ENCODE measurements at places on chromosomes 6 and 20.
A peak's percentile ranks its signal among the peaks of the same experiment; 100 is the strongest.

DNA sequence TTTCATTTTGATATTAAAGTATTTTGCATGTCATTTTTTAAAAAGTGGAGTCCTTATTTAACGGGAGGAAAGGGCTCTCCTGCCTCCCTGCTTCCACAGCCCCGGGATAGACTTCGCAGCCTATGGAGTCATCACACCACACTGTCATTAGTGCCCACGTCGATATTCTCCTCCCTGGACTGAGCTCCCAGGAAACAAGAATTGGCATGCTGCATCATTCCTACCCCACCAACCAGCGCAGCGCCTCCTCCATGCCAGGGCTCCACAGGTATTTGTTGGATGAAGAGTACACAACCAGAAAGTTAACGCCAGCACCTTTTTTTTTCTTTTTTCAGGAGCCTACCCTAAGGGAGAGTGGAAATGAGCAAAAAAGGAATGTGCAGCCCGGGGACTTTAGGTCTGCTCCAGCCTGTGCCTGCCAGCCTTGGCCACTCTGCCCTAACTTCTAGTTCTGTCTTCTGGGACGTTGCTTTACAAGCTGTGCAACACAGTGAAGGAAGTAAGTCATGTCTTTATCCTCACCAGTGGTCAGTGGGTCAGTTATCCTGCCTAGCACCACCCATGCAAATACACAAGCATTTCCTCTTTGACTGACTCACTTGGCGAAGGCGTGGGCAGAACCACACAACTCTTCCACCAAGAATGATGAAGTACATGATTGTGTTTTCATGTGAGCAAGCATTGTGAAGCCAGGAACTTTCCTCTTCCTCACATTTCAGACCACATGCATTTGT, 180.7 kb upstream of the UST start:
- DNase-seq = peak; percentile 99

- no peak for DNase-seq
Observed at GRCh38 chr6:102356170-102356569, 962.7 kb downstream of the GRIK2 start.

- DNase-seq = no peak
Observed at GRCh38 chr6:35503534-35503933, 6.7 kb upstream of the TEAD3 start.

DNA sequence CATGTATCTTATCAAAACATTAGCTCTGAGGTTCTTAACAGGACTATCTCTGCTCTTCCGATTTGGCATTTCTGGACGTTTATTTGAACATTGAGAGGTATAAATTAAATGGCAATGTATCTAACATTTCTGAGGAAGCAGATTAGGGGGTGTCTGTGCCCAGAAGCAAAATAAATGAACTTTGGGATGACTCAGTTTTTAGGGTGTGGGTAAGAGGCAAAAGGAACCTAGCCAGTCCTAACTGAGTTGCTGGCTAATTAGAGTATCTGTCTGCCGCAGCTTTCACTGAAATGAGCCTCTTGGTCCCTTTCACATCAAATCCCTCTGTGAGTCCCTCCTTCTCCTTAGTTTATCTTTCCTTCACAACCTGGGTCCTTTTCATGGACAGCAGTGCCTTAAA, 1.1 kb downstream of the RNF144B start:
- DNase-seq = peak; percentile 67

DNA sequence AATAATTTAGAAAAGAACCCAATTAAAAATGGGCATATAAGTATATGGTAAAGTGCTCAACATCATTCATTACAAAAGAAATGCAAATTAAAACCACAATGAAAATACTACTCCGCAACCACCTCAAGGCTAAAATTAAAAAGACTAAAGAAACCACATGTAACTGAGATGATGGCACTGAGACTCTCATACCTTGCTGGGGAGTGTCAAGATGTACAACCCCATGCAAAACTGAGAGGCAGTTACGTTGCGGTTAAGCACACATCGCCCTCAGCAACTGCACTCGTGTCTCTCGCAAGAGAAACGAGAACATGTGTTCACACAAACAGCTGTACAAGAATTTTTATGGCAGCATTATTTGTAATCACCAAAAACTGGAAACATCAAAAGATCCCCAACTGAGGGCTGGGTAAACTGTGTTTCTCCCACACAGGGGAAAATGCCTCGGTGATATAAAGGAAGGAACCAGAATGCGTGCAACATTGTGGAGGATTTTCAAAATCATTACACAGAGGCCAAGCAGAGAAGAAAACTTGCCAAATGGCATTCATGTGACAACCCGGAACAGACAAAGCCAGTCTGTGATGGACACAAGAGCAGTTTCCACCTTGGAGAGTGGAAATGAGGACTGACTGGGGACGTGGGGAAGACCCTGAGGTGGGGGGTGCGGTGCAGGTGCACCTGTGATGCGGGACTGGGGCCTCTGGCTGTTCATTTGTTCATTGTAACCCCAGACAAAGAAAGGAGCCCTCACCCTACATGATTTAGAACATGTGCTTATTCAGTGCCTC, 144.9 kb downstream of the WDR27 start:
- DNase-seq = no peak

All from inflammatory macrophage treated with lipopolysaccharide for 1 hour (primary cell).